M059J (cell line): ENCODE measurements at places on chromosomes 5 and 9.

DNA sequence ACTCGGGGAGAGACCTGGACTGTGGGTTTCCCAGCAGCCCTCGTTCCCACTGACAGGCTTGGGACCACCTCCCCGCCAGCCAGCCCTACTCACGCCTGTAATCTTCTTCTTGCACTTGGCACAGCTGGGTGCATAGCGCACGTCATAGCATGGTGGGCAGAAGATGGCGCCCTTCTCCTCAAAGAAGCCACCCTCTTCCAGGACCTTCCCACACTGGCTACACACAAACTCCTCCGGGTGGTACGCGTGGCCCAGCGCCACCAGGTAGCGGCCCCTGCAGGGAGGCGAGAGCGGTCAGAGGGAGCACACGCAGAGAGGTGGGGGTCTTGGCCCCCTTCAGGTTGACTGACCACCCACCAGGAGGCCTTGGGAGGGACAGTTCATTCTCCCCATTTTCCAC lies 9.4 kb downstream of the PDLIM7 start:
- DNase-seq = no peak

- no peak for DNase-seq
Measured at GRCh38 chr9:107768224-107768623, 278.7 kb upstream of the KLF4 start.

- peak; percentile 47 for DNase-seq
Measured at GRCh38 chr5:40594811-40595210, 84.9 kb upstream of the PTGER4 start.

- no peak for DNase-seq
Measured at GRCh38 chr5:180373454-180373853, 20.3 kb upstream of the GFPT2 start.

- no peak for DNase-seq
Measured at GRCh38 chr9:93457006-93457405, 3.6 kb upstream of the FAM120AOS start.

DNA sequence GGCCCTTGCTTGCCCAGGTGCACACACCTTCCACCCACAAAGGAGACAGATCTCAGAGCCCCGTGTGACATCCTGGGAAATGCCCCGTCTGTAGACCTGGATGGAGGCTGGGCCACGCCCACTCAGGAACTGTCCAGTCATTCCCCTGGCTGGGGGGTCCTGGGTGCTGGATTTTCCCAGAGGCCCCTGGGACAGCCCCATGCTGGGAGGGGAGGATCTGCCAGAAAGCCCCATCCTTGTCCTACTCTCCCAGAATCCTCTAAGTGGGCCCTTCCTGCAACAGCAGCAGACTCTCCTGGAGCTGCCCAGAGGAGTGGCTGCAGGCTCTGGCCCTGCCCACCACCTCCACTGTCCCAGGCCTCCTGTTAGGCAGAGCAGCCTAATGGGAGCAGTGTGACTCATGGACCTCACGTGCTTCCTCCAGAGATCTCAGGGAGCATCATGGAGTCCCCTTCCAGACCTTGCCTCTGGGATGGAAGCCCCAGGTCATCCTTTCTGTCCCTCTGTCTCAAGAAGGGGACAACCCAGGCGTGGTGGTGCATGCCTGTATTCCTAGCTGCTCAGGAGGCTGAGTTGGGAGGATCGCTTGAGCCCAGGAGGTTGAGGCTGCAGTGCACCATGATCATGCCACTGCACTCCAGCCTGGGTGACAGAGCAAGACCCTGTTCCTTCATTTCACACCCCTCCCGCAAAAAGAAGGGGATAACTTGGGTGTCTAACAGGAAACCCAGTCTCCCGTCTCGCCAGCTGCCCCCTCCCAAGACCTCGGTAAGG lies 51.7 kb downstream of the JADE2 start:
- DNase-seq = peak; percentile 85

GRCh38 chr9:131095666-131096268 lies 564 bp upstream of the AIF1L start:
- no peak for DNase-seq

- DNase-seq = no peak
Measured at GRCh38 chr5:116614603-116614920, 39.9 kb upstream of the SEMA6A start.

DNA sequence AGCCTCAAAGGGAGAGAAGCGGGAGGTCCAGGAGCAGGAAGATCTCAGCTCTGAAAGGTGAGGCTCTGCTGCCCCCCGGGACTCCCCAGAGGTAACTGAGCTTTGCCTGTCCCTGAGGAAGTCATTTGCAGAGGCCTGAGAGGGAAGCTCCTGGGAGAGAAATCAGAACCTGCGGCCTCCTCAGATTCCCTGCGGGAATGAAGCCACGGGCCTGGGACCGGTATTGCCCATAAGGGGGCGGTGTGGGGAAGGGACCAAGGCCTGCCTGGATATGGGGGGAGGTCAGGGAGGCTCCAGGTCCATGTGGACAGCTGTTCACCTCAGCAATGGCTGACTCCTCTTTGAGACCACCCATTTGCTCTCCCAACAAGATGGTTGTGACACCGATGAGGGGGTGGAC lies 1.3 kb downstream of the SPATA31E1 start:
- no peak for DNase-seq

- peak; percentile 82 for DNase-seq
Measured at GRCh38 chr9:35910613-35911359, 1.5 kb downstream of the SPAAR start.

GRCh38 chr9:110847671-110848070 lies 179.1 kb downstream of the MUSK start:
- DNase-seq = no peak

DNA sequence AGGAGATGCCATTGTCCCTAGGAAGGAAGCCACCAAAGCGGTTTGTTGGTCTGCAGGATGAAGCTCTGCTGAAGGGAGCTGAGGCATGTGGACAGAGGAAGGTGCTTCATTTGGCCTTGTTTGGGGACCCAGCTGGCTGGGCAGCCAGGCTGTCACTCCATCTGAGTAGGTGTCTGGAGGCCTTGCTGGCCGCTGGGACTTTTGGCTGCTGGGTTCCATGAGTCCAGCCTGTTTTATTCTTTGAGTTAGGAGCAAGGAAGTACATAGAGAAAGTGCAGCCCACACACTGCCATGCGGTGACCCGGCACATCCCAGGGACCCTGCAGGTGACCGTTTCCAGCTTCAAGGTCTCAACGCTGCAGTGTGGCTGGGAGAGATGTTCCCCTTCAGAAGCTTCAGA lies 251.2 kb upstream of the IRX4 start:
- DNase-seq = no peak

DNA sequence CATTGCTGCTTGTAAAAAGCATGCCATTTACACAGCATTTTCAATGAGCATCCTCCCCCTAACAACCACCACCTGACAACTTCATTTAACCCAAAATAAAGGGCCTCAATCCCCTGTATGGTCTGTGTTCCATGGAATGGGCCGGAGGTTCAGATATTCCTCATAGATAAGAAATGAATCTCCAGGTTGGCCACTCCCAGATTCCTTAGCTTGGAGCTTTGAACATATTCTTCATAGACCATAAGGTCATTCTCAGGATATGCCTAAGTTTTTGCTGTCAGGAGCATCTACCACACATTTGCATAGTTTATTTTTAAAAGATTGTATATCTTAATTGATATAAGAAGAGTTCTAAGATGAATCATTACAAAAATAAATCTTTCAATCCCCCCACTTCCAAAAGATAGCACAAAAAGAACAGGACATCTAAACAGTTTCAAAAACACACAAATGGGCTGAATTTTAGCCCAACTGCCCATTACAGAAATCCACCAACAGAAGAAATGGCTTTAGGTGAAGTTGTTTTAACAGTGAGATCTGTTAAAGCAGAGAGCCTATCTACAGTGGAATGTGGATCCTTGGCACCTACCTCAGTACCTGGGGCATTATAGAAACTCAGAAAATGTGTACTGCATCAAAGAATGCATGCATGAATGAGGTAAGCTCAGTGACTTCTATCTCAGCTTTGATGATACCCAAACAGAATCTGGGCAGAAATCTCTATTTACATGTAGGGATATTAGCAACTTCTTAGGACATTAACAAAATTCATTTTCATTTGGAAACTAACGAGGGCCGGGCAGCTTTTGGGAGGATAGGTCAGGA lies 179.8 kb downstream of the SEC61B start:
- DNase-seq = peak; percentile 49

DNA sequence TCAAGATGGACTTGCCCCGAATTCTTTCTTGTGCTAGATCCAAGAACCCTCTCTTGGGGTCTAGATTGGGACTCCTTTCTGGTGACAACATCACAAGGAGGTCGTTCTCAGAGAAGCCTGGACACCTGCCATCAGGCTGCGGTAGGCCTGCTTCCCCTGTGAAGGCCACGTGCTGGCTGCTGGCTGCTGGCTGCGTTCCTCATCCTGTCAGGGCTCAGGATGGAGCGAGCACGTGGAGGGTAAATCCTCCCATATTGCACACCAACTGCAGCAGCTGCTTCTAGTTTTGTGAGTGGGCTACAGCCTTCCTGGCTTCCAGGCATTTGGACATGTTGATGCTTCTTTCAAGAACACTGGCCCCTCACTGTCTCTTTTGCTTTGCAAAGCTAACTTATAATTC lies 95.6 kb downstream of the HSPA4 start:
- DNase-seq = no peak

- DNase-seq = no peak
Measured at GRCh38 chr5:116788851-116789403, 214.3 kb upstream of the SEMA6A start.

- DNase-seq = no peak
Measured at GRCh38 chr5:157747766-157748700, 4.5 kb downstream of the LSM11 start.

DNA sequence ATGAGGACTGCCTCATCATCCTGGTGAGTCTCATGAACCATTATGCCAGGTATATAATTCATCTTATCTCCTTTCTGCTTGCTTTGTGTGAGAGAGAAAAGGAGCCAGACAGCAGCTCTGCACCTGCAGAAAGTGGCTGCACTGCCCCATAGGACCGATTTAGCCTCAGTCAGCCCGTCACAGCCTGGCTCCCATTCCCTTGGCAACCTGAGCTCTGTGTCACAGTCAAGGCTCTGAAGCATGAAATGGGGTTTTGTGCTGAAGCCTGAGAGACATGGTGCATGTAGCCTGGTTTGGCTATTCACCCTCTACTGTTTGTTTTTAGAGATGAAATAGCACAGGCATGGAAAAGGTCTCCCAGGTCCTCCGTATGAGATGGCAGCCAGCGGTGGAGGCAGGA lies 198.3 kb downstream of the KCTD16 start:
- no peak for DNase-seq

DNA sequence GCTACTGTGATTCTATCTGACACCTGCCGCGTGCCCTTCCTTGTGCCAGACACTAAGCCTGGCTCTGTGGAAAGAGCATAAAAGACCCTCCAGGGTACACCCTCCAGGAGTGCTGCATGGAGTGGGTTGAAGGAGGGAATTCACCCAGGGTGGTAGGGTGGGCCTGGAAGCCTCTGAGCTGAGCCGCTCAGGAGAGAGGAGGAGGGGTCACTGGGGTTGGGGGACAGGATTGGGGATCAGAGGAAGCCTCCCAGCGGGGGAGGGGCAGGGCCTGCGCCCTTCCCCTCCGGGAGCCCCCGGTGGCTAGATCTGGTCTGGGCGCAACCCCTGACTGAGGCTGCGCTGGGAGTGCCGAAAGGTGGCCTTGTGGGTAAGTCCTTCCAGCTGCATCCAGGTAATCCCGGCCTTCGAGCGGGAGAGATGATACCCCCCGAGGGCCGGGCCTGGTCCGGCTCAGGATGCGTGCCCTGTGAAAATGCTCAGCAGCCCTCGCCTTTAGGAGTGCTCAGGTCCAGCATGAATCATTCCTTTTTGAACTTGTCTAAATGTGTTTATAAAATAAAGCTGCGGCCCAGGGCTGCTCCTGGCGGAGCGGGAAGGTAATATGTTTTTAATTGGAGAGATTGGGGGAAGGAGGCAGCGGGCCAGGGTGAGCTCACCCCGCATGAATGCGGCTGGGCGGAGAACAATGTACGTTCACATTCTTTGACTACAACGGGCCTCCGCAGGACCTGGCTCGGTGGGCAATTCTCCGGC lies 118.1 kb upstream of the SMIM23 start:
- peak; percentile 84 for DNase-seq

DNA sequence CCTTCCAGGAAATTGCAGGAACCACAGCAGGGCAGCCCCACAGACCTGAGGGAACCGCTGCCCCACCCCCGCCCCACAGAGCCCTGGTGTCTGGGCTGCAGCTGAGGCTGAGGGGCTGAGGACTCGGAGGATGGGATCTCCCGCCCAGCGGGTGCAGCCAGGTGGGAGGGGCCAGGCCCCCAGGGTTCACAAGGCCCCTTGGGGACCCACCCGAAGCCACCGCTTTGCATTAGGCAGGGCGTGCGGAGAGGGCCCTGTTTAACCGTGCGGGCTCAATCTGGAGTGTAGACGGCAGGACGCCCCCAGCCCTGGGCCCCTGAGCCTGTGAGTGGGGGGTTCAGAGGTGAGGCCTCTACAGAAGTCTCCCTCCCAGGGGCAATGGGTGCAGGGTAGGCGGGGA lies 10.8 kb downstream of the NOTCH1 start:
- DNase-seq = no peak

DNA sequence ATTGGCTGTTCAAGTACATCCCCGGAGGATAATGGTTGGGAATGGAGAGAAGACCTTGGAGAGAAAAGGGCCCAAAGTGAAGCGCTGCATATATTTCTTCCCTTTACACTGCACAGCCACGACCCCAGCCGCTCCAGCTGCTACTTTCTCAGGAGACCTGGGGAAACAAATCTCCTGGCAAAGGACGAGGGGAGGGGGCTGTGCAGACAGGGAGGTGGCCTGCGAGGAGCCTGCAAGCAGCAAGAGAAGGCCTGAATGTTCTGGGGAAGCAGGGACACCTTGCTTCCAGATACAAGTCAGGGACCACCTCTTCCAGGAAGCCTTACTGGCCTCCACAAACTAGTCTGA lies 739 bp upstream of the PDLIM4 start:
- no peak for DNase-seq

- DNase-seq = peak; percentile 98
Measured at GRCh38 chr5:41414598-41414997, 95.8 kb downstream of the PLCXD3 start.

GRCh38 chr5:114412510-114413171 lies 50.8 kb downstream of the KCNN2 start:
- peak; percentile 76 for DNase-seq

DNA sequence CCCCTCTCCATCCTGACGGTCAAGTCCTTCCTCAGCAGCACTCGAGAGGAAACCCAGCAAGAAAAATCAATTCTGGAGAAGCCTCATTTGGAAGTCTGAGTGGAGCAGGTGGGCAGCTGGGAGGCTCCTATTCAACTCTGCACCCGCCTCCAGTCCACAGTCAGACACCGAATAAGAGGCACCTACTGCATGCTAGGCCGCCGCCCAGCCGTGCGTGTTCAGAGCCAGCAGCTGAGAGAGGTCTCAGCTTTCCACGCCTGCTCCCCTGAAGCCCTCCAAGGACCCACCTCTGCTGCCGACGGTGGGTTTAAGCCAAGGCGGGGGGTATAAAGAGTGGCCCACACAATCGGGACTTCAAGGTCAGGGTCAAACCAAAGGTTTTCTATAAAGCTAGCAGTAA lies 41.9 kb downstream of the VAV2 start:
- no peak for DNase-seq

DNA sequence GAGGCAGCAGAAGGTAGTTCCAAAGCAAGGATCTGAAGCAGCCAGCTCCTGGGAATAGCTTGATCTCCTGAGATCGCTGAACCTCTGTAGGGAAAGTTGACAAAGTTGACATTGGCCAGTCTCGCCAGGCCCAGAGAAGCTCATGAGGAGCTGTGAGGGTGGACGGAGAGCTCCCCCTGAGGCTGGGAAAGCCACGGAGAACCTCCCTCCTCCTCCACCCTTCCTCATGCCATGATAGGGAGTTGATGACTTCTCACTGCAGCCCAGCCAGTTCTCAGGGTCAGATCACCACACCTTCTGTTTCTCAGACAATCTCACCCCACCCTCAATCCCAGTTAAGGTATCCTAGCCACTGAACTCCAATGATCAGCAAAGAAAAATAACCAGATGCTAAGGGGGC lies 30.4 kb upstream of the KCNV2 start:
- no peak for DNase-seq
